Fibroblast of skin of left biceps (primary cell): ENCODE measurements at places on chromosomes 7 and 10.
A peak's percentile ranks its signal among the peaks of the same experiment; 100 is the strongest.

DNA sequence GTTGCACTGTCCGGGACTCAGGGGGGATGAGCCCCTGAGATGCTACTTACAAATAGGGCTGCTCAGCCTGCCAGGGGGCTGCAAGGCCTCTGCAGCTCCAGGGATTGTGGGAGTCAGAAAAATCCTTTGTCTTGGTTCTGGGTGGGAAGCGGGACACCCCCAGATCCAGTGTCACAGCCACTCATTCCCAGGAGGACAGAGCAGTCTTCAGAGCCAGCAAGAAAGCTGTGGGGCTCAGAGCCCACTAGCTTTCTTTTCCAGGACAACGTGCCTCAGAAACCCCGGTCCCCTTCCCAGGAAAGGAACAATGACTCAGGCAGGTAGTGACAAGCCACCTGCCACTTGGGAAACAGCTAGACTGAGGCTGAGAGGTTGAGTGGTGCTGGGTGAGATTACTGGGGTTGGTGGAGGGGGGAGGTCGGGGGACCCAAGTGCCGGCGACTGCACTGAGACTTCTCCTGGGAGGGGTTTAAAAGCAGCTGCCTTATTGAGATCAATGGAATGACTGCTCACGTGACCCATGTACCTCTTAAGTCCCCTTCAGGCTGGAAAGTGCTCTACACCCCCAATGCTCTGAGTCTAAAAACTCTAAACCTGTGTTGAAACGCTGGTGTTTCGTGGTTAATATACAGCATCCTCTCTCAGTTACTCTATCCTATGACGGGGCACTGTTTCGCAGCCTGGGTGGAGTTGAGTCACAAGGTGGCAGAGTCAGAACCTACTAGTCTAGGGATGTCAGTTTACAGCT is 123.6 kb downstream of the UBE2H start:
- DNase-seq: no peak

GRCh38 chr7:158272091-158272490 is 315.5 kb downstream of the PTPRN2 start:
- no peak for DNase-seq

- DNase-seq: no peak
These were observed 311.7 kb upstream of the BMPER start for GRCh38 chr7:33593611-33594010.

DNA sequence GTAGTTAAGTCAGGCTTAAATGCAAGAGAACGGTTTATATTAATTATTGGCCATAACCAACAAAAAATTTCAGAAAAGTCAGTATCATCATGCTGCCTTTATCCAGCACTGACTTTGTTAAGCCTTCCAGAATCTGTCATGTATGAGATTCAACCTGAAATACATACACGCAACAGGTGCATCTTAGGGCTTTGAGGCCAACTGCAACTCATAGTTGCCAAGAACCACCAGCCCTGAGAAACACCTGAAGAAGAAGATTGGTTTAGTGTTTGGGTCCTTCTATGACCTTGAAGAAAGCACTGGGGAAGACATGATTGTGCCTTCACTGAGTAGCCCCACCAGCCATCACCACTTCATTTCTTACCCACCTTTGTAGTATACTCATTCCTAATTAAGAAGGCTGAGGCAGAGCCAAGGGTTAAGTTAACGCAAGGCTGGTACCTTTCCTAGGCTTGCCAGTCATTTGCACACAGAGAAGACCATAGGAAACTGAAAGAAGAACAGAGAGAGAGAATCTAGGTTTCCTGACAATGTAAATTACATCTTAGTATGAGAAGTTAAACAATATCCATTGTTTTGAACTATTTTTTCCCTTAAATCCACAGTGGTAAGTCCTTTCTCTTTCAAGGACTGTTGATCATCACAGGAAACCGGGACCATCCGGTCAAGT is 200.1 kb upstream of the PRKCQ start:
- no peak for DNase-seq

GRCh38 chr10:96339956-96340904 is 18.6 kb downstream of the OPALIN start:
- DNase-seq: peak; percentile 15

- DNase-seq: no peak
These were observed 82.0 kb downstream of the ABLIM1 start for GRCh38 chr10:114576132-114576487.

- no peak for DNase-seq
These were observed 57.3 kb downstream of the HELLS start for GRCh38 chr10:94602729-94603515.

DNA sequence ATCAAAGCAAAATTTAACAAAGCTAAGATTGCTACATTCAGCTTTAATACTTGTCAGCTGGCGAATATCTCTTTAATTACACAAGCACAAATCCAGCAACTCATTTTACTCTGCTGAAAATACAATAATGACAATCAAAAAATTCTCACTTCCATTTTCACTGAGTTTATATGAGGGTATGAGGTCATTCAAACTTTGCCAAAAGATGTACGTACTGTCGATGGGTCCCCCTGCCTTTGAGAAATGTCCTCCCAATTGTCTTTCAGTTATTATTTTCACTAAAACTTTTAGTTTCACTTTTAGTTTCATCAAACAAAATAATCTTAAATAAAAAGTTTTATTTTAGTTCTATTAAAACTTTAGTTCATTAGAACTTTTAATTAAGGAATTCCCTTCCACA is 159.5 kb upstream of the WDR11 start:
- DNase-seq: no peak

DNA sequence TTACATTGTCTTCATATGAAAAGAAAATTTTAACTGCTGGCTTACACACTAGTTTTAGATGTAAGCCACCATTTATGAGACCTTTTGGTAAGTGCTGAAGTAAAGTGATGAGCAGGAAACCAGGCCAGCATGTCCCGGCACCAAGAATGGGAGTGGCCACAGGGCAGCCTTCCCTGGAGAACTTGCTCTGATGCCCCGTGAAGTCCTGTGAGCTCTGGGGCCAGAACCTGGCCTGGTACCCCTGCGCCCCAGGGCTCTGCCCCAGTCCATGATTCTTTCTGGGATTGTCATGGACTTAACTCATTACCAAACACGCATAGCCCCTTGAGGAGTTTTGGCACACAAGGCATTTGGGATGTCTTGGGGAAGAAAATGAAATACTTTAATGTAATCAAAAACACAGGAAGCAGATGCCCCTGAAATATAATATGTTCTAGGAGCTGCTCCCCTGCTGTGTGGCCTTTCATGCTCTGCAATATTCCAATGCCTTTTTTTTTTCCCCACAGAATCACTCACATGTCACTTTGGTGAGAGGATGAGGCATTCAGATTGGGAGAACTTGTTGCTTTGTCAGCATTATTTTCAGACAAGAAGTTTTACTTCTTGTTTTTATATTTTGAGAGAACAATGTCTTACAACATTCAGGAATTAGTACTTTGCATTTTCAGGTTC is 53.1 kb upstream of the CXCL12 start:
- peak; percentile 4 for DNase-seq

DNA sequence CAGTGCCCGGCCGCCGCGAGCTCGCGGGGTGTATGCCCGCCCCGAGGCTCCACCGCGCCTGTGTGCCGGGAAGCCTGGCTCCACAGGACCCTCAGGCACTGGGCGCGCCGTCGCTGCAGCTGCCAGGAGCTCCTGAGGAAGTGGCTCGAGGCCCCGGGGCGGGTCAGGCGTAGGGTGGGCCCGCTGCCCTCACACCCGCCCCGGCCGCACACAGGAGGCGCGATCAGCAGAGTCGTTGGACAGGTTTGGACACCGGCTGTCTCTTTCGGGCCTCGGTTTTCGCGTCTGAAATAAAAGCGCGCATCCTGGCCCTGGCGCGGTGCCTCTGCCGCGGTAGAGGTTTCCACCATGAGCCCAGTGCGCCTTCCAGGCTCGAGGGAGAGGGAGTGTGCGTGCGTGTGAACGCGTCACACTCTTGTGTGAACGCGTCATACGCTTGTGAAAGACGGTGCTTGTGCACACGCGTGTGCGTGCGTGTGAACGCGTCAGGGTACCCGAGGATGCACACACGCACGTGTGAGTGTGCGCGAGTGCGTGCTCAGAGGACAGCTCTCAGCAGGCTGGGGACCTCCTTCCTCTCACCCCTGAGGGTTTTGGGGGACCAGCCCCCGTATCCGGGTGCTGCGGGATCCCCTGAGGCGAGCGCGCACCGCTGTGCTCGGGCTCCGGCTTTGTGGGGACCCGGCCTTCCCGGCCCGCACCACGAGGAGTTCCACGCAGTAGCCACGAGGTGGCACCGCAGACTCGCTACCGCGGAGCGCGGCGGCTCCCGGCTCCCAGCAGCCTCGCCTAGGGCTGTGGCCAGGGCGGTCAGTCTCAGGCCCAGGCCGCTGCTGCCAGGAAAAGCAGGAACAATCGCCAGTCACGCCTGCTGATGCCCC is 83.8 kb downstream of the BMS1 start:
- DNase-seq: peak; percentile 5

- DNase-seq: no peak
These were observed at the start of gene CPXM2 for GRCh38 chr10:123891144-123892071. CPXM2 (minus strand) TSS chr10:123891807; CDS start chr10:123891659, 148 bp downstream.

- no peak for DNase-seq
These were observed 14.9 kb upstream of the SP4 start for GRCh38 chr7:21412957-21413356.

GRCh38 chr10:87654212-87654611 is 5.5 kb upstream of the PAPSS2 start:
- DNase-seq: no peak

DNA sequence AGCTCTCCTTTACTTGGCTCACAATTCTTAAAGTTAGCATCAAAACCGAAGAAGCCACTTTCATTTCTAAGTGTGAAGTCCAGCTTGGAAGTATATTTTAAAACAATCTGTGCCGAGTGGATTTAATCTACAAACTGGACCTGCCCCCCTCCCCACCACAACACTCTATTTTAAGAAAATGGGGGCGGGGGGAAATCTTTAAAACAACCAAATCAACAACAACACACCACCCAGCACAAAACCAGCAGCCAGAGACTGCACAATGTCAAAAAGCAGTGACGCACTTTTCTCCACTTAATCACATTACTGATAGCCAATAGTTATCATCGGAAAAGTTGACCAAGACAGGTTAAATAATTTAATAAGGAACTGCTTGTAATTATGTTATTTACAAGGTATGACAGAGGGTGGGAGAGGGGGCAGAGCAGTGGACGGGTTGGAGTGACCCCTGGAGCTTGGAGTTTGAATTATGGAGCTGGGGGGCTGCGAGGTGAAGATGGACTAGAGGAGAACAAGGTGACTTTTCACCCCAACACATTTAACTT is 2.8 kb downstream of the EBF3 start:
- no peak for DNase-seq

- no peak for DNase-seq
These were observed 709.7 kb upstream of the SEMA3D start for GRCh38 chr7:85896531-85896930.

- no peak for DNase-seq
These were observed 27.2 kb downstream of the SVIL start for GRCh38 chr10:29607576-29607975.

- no peak for DNase-seq
These were observed 12.3 kb downstream of the STX1A start for GRCh38 chr7:73707045-73707631.

DNA sequence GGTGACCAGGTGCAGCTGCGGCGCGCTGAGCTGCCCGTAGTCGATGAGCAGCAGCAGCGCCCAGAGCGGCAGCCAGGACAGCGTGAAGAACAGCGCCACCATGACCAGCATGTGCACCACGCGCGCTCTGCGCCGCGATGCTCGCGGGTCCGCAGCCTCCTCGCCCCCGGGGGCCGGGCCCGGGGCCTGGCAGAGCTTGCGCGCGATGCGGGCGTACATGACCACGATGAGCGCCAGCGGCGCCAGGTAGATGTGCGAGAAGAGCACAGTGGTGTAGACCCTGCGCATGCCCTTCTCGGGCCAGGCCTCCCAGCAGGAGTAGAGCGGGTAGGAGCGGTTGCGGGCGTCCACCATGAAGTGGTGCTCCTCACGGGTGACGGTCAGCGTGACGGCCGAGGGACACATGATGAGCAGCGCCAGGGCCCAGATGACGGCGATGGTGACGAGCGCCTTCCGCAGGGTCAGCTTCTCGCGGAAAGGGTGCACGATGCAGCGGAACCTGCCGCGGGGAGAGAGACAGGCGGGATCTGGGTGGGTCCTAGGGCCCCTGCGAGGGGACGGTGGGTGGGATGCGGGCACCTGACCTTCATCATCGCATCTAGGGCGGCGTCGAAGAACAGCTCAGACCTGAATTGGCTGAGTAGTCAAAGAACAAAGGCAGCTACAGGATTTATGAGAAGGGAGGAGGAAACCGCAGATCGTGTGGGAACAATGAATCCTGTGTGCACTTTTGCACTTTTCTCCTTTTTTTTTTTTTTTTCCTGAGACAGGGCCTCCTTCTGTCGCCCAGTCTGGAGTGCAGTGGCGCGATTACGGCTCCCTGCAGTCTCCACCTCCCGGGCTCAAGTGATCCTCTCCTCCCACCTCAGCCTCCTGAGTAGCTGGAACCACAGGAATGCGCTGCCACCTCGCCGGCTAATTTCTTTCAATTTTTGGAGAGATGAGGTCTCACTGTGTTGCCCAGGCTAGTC is 22.4 kb upstream of the PPA1 start:
- no peak for DNase-seq

GRCh38 chr7:130803127-130803526 is 69.1 kb upstream of the KLF14 start:
- no peak for DNase-seq
